ENCODE measurements at places on chromosomes 16 and 17. TPM values are rescaled to one million over a fixed set of nuclear protein-coding genes. Genes with fewer than 3 reads are reported as not detected.

Gene KRTAP1-5
- not detected for total RNA-seq

Gene MYO15A
- 0.70 TPM for total RNA-seq

Gene CYB5D1
- 12.2 TPM for total RNA-seq

Gene RAP1GAP2
- total RNA-seq, result 31.2 TPM

Gene PKD1
- 178 TPM for total RNA-seq

Gene CLEC18A
- total RNA-seq, result 0.13 TPM

Gene KRT16
- total RNA-seq, result not detected

Gene KRTAP4-1
- total RNA-seq, result not detected

Gene NEURL4
- total RNA-seq, result 29.9 TPM

Gene RSKR
- total RNA-seq, result 6.8 TPM

Gene CD2BP2
- total RNA-seq, result 41.7 TPM

DNA sequence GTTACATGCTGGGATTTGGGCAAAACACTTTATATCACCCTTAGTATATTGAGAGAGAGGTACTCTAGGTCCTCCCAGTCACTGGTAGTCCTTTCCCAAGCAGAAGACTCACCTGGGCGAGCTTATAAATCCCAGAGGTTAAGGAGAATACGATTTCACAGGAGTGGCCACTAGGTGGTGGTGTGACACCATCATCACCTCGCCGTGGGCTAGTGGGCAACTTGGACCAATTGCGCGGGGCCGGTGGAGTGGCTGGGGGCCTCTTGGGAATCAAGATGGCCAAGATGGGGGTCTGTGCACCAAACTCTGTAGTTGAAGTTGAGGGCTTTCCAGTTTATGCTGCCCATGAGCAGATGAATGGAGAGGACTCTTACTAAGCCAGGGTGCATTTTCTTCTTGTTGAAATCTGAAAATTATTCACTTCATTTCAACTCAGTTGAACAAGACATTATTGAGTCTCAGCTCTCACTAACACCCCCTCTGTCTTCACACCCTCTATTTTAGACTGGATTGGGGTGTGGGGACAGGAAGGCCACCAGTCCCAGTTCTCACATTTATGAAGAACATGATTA lies 38.2 kb upstream of the PIRT start:
- no peak for DNase-seq

DNA sequence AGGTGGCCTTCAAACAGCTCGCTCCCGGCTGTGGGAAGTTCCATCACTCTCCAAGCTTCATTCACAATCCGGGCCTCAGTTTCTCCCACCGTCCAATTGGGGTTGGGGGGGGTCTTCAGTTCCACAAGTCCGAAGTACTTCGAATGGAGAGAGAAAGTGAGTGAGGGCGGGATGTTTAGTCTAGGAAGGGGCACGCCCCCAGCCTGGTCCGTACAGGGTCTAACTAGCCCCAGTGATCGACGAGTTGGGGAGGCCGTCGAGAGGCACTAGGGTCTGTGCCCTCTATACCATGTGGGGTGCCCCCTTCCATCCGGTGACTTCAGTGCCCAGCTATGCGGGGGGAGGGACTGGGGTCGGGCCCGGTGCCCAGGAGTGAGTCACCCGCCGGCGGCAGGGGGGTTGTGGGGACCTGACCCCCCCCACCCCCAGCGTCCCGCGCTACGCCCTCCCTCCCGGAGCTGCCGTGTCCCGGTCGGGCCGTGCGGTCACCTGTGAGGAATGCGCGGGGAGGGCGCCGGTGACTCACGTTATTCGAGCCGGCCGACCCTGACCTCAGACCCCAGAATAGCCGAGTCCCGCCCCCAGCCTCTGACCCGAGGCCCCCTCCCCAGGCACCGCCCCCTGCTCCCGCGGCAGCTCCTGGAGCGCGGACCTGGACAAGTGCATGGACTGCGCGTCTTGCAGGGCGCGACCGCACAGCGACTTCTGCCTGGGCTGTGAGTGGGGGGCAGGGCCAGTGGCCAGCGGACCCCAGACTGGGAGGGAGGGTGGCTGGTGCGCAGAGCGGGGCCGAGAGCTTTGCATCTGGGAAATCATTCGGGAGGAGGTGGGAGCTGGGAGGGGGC lies 658 bp downstream of the TNFRSF12A start:
- DNase-seq, result peak; percentile 92

DNA sequence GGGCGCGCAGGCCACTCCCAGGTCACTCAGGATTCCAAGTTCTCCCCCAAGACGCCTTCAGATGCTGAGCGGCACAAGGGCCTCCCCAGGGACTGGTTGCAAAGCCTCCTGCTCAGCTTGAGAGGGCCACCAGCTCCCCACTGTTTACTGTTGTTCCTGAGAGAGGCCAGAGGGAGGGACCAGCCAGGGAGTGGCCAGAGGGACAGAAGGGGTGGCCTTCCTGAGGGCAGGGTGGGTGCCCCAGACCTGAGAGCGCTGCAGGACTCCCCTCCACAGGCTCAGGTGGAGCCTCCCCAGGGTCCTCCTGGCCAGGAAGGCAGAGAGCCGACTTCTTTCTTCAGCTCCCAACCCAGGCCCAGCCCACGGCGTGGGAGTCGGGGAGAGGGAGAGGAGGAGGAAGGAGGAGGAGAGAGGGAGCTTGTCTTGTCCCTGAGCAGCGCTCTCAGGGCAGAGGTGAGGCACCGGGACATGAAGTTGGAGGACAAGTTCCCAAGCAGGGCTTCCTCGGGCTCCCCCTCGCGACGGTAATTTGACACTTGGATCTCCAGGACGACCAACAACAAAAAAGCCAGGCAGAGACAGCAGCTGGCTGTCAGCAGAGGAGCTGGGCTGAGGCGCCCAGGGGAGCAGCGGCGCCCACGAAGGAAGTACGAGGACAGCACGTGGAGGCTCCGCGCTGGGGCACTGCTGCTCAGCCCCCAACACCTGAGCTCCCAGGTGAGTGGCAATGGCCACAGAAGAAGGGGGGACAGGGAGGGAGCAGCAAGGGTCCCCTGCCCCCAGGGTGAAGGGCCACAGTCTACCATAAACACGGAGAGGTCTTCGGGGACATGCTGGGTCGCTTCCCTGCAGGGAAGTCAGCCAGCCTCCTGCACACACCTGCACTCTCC lies 497 bp downstream of the SMIM5 start:
- DNase-seq, result peak; percentile 89

GRCh38 chr17:20202141-20202621 lies 193.0 kb downstream of the SPECC1 start:
- no peak for DNase-seq

- DNase-seq, result no peak
These were observed 1.2 kb downstream of the USP7 start for GRCh38 chr16:8962393-8963009.

DNA sequence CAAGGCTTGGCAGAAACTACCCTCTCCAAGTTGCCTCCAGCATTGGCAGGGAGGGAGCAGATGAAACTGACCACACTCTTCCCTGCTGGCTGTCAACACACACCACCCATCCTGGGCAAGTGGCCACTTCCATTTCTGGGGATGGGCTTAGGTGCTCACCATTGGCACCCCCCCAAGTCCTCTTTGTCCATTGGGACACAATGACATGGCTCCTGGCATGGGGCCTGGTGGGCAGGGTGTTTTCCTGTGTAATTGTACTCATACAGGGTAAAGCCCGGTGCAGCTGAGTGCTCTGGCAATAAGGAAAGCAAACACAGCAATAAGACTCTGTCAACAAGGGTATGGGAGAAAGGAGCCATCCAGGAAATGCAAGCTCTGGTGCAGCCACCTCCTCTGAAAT lies 22.6 kb downstream of the SCNN1B start:
- DNase-seq, result no peak

- DNase-seq, result no peak
These were observed 32.2 kb downstream of the ACTG1 start for GRCh38 chr17:81480140-81481072.

DNA sequence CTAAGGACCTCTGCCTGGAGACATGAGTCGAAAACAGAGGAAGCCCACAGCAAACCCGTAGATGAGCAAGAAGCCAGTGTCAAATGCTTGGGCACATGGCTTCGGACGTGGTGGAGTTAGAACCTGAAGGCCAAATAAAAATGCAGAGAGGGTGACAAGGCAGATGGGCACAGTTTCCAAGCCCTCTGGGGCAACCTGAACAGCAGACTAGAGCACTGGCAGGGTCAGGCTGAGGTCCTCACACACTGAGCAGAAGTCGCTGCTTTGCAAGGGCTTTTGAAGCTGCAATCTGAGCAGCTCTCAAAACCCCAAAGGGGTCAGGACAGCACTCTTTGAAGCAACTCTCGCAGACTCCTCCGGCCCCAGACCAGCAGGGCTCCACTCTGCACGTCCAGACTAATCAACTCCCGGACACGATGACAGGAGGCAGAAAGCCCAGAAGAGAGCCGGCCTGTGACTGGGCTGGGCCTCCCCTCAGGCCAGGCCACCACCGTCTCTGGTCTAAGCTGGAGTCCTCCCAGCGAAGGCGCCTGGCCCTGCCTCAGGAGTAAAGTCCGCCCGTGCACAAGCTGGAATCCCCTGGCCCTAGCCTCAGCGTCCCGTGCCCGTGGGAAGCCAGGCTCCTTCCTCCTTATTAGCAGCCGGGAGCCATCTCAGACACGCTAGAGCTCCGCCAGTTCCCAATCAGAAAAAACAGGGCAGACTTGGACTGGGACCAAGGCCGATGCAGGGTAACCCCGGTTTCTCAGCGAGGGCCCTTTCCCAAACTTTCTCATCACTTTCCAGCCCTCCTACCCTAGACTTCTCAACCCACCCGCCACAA lies 924 bp downstream of the SMARCD2 start:
- DNase-seq, result peak; percentile 82

DNA sequence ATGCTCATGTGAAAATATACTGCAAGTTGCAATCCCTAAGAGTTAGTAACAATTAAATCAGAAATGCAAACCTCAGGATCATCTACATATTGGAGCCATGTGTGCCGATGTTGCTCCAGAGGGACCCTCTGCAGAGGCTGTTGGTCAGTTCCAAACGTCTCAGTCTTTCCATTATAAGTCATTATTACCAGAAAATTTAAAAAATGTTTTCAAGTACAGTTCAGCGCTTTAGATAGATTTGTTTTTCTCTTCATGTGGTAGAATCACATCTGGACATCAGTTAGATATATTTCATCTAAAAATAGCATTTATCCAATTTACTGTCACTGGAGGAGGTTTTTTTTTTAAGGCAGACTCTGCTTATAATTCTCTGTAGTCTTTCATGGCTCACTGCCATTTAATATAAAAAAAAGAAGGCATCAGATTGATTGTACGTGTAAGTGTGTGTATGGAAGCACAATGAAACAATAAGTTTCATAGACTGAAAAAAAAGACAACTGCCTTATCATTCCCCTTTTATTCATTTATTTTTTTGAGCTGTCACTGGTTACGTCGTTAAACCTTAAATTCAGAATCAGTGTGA lies 46.1 kb upstream of the MARCHF10 start:
- DNase-seq, result no peak

GRCh38 chr17:71631483-71631882 lies 489.3 kb upstream of the SOX9 start:
- no peak for DNase-seq

DNA sequence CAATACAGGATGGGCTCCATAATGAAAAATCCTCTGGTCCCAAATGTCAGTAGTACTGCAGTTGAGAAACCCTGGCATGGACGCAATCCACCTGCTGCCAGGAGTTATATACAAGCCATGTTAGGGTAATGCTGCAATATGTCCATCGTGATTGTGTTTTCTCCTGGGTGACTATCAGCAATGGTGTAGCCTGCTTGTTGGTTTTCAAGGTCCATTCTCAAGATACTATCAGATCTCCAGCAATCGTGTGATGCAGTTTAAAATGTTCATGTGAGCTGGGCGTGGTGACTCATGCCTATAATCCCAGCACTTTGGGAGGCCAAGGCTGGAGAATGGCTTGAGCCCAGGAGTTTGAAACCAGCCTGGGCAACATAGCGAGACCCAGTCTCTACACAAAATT lies 24.0 kb downstream of the ABCC1 start:
- DNase-seq, result no peak

DNA sequence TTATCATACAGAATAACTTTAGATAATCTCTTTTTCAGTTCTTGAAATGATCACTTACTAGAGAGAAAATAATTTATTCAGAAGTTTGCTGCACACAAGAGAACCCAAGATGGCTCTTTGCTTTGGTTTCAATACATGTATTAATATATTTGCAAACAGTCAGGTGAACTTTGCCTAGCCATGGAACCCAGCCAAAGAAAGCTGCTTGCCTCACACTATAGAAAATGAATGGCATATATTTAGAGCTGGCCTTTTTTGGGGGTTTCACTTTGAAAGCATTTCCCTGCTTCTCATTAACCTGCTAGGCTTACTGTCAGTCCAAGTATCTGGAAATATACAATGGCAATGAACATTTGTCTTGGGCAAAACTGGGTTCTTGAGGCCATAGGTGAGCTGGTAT lies 75.3 kb downstream of the MRTFB start:
- no peak for DNase-seq

GRCh38 chr17:13590441-13590840 lies 11.3 kb downstream of the HS3ST3A1 start:
- no peak for DNase-seq

GRCh38 chr17:57833179-57833939 lies 16.5 kb downstream of the MRPS23 start:
- DNase-seq, result peak; percentile 78

- DNase-seq, result no peak
These were observed 20.5 kb upstream of the SPACA3 start for GRCh38 chr17:32971171-32971570.

DNA sequence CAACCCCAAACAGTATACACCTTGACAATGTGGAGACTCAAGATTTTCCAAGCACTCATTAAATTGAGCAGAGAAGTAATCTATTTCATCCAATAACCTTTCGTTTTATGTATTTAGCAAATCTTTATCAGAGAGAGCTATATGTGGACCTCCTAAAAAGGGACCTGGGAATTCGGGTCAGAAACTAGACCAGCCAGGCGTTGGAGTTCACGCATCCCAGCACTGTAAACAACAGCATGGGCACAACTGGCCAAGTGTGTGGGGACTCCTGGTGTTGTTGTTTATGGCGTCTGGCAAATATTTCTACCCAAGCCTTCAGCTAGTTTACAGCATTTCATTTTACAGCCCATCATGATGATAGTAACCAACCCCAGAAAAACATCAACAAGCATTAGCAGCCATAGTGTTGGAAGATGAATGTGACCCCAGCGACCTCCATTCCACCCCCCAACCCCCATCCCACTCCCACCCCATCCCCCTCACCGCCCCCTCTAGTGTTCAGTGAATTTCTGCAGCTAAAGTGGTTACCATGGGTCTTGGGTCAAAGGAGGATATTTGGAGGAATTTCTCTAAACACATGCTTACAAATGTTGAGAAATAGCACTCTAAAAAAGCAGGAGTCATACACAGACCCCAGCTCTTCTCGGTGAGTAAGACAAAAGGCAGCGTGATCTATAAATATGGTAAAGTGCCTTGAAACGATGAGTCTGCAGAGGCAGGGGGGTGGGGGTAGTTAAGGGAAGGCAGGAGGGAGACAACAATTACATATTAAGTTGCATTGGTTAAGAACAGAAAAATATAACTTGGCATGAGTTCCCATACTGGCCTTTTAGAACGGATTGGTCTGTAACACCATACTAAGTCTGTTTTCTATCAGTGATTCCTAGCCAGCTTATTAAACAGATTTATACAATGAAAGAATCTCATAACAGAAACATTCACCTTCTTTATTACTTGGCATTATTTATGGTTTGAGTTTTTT lies 91.4 kb upstream of the TBX2 start:
- no peak for DNase-seq
